ENCODE measurements at places on chromosomes 2 and 18.

DNA sequence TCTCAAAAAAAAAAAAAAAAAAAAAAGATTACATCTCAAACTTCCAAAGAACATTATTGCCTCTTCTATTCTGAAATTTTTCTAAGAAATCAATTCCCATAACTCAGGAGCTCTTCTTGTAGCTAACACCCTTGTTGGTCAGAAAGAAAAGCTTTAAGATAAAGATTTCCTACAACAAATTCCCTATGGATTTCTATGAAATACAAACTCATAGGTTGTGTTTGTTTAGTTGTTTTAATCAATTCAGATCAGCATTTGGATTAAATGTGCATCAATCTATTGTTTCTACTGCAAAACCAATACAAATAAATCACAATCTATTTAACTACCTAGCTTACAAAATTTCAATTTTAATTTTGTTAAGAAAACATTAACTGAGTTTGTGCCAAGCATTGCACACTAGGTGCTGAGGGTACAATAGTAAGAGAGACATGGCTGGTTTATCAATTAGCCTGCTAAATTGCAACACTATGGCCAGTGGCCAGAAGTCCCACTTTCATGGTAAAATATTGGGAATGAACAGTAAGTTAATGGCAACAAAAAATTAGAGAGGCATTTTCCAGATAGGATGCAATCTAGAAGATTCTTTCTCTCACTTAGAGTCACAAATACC is 80.2 kb upstream of the MYCN start:
- DNase-seq = no peak

- no peak for DNase-seq
Measured at GRCh38 chr2:203061346-203061745, 46.7 kb downstream of the NBEAL1 start.

DNA sequence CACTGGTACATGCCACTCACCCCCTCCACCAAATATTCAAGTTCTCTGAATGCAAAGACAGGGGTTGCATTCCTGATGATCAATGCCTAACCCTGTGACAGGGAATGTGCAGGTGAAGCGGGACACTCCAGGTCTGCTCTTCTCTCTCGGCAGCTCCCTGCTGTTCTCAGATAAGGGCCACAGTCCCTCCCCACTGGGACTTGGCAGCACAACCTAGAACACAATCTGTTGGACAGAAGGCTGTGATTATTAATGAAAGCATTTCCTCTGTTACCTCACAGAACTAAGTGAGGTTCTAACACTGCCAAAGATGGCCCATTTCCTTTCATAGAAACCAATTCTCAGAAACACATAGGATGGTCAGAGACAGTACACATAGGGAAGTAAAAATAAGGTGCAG is 42.7 kb downstream of the VSNL1 start:
- no peak for DNase-seq

DNA sequence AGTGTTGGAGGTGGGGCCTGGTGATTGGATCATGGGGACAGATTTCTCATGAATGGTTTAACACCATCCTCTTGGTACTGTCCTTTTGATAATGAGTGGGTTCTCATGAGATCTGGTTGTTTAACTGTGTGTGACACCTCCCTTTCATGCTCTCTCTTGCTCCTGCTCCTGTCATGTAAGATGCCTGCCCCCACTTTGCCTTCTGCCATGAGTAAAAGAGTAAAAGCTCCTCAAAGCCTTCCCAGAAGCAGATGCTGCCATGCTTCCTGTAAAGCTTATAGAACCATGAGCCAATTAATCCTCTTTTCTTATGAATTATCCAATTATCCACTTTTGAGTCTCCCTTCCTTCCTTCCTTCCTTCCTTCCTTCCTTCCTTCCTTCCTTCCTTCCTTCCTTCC is 317.7 kb downstream of the RDH14 start:
- DNase-seq = no peak

DNA sequence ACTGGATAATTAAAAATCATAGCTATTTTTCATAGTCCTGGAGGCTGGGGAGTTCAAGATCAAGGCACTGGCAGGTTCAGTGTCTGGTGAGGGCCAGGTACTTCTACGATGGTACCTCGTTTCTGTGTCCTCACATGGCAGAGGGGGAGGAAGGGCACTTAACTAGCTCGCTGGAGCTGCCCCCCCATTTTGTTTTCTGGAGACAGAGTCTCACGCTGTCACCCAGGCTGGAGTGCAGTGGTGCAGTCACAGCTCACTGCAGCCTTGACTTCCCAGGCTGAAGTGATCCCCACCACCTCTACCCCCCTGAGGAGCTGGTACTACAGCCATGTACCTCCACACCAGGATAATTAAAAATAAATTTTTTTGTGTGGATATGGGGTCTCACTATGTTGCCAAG is 40.3 kb downstream of the ASB1 start:
- no peak for DNase-seq

GRCh38 chr2:11159574-11160170 is 4.4 kb downstream of the SLC66A3 start:
- peak; percentile 45 for DNase-seq

DNA sequence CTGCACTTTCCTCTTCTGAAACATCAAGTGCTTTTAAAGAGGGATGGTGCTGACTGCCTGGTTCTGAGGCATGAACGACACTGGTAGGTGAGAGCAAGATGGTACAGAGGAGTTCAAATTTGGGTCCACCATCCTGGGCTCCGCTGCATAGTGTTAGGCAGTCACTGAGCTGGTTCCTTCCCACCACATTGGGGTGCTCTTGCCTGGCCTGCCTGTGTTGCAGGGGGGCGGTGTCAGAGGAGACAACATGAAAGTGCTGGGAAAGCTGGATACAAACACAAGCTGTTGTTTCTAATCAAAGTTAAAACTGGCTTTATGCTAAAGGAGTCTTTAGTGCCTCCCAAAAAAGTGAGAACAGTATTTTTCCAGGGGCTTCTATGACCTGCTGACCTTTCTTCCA is 258.1 kb downstream of the GBX2 start:
- no peak for DNase-seq

- no peak for DNase-seq
Measured at GRCh38 chr2:218329027-218329825, 27.4 kb upstream of the CATIP start.

DNA sequence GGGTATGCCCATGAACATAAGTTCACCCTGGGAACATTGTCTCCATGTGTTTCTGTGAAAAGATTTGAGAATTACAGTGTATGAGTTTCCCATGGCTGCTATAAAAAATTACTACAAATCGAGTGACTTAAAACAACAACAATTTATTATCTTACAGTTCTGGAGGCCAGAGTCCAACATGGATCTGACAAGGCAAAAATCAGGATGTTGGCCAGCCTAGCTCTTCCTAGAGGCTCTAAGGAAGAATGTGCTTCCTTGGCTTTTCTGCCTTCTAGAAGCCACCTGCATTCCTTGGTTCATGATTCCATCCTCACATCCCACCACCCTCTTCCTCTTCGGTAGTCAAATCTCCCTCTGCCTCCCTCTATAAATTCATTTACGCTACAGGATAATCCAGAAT is 38.6 kb downstream of the FAM124B start:
- DNase-seq = no peak

- DNase-seq = no peak
Measured at GRCh38 chr18:8561123-8561910, 47.9 kb upstream of the RAB12 start.

DNA sequence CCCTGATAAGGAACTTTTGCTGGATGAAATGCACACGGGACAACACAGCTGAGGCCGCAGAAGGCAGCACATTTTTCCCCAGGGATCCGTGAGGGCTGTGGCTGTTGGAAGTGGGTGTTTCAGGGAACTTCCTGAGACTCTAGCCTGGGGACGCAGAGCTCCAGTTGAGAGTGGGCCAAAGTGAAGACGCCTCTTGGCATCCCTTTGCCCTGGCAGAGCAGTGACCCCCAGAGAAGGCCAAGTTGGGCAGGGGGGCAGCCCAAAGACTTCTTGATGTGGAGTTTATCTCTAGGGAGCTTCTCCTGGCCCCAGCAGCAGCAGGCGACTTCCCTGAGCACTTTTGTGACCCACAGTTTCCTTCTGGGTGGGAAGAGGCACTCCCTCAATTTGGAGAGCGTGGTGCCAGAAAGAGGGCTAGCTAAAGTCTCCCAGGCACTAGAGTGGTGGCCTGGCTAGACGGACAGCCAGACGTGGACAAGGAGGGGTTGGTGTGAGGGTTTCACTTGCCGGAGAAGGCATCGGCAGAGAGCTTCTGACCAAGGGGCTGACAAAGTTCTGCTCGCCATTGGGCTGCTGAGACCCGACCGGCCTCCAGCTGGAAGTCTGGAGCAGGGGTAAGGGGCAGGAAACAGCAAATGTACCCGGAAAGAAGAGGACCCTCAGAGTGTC is 108.8 kb downstream of the ACKR3 start:
- DNase-seq = no peak

DNA sequence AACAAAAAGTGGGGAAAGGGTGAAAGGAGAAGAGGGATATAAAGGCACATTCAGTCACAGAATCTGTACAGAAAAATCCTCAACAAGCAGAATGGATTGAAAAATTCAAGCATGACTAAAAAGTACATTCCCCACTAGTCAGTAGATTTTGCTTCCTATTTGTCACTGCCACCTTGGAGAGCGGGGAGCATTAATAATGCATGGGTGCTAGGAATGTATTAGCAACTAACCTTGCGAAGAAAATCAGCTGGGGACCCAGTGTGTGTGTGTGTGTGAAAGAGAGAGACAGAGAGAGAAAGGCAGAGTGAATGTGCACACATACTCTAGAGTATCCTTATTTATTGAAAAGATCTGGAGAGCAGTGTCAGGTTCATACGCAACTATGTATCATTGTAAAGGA is 968.7 kb upstream of the ZEB2 start:
- no peak for DNase-seq

DNA sequence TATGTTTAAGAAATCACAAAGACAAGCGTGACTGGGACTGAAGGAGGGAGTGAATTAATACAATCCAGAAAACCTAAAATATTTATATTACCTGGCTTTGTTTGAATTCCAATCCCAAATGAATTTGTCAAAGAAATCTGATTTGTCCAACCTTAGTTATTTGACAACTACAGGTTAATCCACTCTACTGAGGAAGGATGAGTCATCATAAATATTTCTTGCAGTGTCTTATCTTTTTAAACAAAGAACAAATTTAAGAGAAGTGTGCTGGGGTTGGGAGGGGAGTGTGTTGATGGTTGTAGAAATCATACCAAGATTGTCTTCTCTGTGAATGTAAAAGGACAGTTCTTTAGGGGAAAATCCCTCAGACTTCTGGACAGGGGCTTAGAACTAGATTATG is 1106.3 kb upstream of the SLC39A10 start:
- no peak for DNase-seq

- peak; percentile 69 for DNase-seq
Measured at GRCh38 chr2:1728821-1729220, 15.5 kb downstream of the PXDN start.

- DNase-seq = no peak
Measured at GRCh38 chr2:190881084-190881597, 520 bp downstream of the GLS start.

DNA sequence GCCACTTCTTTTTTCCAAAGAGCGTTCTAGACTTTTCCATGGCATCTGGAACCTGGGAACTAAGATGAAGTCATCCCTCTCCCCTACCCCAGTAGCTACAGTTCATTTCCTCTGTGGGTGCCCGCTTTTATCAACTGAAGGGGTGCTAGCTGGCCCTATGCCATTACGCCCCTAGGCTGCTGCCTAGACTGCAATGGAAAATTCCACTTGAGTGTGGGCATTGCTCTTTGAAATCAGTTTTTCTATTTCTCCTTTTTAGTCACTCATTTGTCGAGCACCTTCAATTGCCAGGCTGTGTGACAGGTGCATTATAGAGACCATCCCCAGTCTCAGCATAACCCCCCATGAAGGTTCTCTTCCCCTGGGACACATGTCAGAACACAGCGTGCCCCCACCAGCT is 7.3 kb downstream of the TEX51 start:
- no peak for DNase-seq

- DNase-seq = no peak
Measured at GRCh38 chr2:73104933-73105332, 7.8 kb downstream of the RAB11FIP5 start.

DNA sequence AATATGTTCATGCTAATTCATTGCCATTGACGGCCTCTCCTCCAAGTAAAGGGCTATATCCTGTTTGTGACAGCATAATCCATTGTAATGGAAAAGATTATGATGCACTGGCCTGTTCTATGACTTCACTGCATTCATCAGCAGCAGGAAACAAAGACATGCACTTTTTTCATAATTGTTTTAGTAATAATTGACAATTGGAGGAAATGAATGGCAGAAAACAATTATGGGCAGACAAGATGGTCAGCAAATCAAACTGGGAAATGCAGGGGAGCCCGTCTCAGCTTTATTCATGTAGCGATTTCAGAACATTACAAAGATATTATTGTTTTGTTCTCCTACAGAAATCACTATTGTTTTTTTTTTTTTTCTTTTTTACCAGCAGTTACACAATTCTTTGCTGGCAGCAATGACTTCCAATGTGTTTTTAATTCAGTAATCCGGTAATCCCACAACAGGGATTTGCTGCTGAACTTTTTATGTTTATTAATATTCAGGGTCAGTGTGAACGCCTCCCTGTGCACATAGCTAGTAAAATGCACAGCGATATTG is 33.8 kb upstream of the RASGRP3 start:
- no peak for DNase-seq

DNA sequence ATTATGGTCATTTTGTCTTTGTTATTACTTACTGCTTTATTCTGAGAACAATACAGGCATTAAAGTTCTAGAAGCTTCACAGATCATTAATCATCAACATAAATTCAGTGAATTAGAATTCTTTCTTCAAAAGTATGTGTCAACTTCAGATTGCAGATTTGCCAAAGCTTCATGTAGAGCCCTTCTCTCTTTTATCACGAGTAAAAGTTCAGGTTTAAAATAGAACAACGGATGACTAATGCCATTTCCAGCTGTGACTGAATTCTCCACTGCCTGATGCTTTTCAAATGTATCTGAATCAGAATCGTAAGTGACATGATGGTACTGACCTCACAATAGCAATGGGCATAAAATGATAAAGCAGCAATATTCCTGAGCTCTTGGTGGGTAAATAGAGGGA is 116.0 kb downstream of the ABCA12 start:
- no peak for DNase-seq

- no peak for DNase-seq
Measured at GRCh38 chr18:7728297-7728696, 161.2 kb downstream of the PTPRM start.

DNA sequence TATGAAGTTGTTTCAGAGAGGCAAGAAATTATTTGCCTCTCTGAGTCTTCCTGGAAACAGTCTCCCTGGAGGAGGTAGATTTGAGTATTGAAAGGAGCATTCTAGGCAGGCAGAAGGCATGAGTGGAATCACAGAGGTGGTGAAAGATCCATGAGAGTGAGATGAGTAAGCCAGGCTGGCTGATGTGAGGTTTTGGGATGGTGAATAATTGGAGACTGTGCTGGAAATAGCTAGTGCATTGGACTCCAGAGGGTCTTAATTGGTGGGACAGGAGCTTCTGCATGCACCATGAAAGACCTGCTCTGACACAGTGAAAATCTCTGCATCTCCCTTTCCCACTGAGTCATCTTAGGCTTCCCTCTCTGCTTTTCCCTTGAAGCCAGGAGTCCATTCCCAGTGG is 46.3 kb downstream of the CDC42EP3 start:
- no peak for DNase-seq
